ENCODE measurements at places on chromosomes 1 and 21.

- DNase-seq = no peak
These were observed 1.4 kb downstream of the CAPN2 start for GRCh38 chr1:223713546-223714420.

DNA sequence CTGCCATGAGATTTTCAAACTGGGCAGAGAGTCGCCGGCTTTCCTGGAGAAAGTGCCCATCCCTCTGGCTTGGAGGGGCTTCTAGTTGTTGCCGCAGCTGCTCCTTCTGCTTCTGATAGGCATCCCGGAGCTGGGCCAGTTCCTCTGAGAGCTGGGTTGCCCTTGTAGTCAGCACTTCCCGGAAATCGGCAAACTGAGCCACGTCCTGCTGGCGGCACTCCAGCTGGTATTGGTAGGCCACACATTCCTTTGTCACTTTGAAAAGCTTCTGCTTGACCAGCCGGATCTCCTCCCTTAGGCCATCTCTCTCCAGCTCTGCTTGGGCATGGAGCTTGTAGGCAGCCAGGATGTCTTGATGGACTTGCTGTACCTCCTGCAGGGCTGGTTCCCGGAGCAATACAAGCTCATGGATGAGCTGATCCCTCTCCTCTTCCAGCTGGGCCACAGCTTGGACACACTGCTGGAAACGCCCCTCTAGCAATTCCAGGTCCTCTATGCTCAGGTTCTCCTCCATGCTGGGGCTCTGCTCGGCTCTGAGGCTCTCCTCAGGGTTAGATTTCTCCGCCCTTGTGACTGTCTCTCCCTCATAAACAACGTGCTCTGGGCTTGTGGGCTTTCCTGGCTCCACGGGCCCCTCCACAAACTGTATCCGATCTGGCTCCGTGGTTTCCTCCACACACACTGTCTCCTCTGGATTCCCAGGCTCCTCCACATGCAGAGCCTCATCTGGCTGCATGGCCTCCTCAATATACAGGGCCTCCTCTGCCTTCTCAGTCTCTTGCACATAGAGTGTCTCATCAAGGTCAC lies 7.3 kb downstream of the SYNC start:
- DNase-seq = no peak

DNA sequence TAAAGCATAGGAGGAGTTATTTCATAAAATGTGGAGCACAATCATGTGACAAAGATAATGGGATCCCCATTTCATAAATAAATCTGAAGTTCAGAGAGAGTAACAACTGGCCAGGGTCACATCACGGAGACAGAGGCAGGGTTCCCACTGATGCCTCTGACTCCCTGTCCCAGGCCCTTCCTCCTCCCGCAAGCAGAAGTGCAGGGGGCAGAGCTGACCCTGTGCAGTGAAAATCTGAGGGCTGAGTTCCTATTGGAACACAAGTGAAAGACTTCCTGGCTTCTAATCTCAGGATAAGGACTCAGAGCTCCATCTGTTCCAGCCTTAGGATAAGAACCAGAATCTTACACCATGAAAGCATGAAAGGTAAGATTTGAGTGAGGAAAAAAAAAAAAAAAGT lies 22.0 kb downstream of the SELL start:
- DNase-seq = no peak

DNA sequence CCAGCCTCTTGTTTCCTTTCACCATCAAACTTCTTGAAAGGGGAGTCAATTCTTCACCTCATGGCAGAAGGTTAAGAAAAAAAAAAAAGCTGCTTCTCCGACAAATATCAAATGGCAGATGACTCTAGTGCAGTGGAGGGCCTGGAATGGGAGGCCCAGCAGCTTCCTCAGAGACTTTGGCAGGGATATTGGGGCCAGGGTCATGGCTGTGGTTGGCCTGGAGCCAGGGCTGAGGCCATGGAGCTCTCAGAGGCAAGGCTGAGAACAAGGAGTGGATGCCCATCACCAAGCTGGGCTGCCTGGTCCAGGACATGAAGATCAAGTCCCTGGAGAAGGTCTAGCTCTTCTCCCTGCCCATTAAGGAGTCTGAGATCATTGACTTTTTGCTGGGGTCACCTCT lies 18.7 kb downstream of the MTF1 start:
- no peak for DNase-seq

GRCh38 chr1:223175032-223175431 lies 32.0 kb upstream of the TLR5 start:
- DNase-seq = no peak

GRCh38 chr1:21622466-21623315 lies 46.5 kb downstream of the RAP1GAP start:
- no peak for DNase-seq

- DNase-seq = peak; percentile 84
These were observed 39.3 kb downstream of the PLEKHA6 start for GRCh38 chr1:204320382-204320804.

DNA sequence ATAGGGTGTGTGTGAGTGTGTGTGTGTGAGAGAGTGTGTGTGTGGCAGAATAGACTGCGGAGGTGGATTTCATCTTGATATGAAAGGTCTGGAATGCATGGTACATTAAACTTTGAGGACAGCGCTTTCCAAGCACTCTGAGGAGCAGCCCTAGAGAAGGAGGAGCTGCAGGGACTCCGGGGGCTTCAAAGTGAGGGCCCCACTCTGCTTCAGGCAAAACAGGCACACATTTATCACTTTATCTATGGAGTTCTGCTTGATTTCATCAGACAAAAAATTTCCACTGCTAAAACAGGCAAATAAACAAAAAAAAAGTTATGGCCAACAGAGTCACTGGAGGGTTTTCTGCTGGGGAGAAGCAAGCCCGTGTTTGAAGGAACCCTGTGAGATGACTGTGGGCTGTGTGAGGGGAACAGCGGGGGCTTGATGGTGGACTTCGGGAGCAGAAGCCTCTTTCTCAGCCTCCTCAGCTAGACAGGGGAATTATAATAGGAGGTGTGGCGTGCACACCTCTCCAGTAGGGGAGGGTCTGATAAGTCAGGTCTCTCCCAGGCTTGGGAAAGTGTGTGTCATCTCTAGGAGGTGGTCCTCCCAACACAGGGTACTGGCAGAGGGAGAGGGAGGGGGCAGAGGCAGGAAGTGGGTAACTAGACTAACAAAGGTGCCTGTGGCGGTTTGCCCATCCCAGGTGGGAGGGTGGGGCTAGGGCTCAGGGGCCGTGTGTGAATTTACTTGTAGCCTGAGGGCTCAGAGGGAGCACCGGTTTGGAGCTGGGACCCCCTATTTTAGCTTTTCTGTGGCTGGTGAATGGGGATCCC lies 18.3 kb upstream of the HDAC1 start:
- DNase-seq = peak; percentile 48

GRCh38 chr1:98068016-98068415 lies 147.2 kb upstream of the DPYD start:
- DNase-seq = no peak

DNA sequence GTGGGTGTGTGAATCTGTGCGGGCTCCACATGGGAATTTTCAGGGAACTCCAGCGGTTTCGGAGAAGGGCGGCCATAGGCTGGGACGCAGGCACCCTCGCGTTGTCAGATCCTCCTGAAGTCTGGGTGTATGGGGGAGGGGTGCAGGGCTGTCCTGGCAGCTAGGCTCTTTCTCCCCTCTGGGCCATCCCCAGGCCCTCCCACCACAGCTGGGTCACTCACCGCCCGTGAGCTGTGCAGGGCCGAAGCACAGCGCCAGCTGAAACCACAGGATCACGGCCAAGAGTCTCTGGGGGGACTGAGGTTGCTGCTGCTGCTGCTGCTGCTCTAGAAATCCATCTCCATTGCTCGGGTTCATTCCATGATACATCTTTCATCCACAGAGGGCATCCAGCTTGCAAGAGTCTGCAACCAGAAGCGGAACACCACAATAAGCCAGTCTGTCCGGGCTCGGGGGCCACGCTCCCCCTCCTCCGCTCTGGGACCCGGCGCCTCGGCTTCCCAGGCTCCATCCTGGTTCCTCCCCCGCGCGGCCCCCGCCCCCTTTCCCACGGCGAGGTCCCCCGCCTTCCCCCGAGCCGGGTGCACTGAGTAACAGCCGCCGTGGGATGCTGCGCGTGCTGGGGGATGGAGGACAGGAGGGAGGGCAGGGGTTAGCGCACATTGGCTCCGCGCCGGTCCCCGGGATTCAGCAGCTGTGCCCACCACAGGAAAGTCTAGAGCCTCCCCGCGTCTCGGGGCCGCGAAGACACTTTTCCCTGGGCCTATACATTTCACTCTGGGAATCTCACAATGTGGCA lies 720 bp downstream of the SUSD4 start:
- peak; percentile 37 for DNase-seq

GRCh38 chr1:226798427-226799411 lies 59.6 kb upstream of the ITPKB start:
- DNase-seq = no peak

GRCh38 chr1:13806108-13806507 lies 106.1 kb downstream of the PRDM2 start:
- no peak for DNase-seq
